Hippocampal formation (tissue), 2 donors: ENCODE measurements at places on chromosomes 3 and 15.

GRCh38 chr3:171093462-171093861 lies 66.9 kb upstream of the SLC2A2 start:
- no peak for DNase-seq

DNA sequence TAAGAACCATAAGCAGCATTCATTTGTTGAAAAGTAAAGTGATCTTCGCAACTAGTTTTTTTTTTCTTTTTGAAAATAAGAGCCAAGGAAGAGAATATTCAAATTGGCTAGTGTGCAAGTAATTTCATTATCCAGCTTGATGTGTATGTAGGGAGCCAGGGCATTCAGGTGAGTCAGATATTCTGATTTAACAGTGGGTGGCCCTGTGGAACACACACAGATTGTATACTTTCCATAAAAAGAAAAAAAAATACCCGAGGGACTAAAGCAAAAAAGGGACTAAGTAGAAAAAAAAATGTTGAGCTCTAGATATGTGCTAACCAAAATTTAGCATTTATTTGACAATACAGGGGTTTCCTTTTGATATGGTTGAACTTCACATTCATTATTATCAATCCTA lies 96.9 kb upstream of the ROPN1 start:
- no peak for DNase-seq

- DNase-seq, result no peak
Measured at GRCh38 chr3:106007512-106007911, 138.7 kb upstream of the CBLB start.

- DNase-seq, result no peak
Measured at GRCh38 chr3:18575573-18575972, 150.4 kb upstream of the SATB1 start.

GRCh38 chr3:97277708-97278107 lies 463.3 kb downstream of the EPHA6 start:
- no peak for DNase-seq
